T-helper 1 cell (primary cell): ENCODE measurements at places on chromosomes 5 and 9.

GRCh38 chr5:65382582-65382981 is 99.1 kb downstream of the ADAMTS6 start:
- DNase-seq: no peak

DNA sequence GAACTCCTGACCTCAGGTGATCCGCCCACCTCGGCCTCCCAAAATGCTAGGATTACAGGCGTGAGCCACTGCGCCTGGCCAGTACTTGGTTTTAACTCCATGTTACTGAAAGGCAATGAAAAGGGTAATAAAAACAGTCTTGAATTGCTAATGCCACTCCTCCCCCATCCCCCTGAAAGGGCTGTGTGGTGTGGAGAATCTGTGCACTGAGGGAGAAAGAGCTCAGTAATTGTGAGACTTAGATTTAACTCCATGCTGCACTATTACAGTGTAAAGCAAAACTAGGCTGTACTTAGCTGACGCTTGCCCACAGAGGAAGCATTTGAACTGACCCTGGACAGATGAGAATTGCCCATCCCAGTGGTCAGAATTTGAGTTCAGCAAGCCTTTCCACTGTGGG is 1662.4 kb upstream of the ACO1 start:
- no peak for DNase-seq

DNA sequence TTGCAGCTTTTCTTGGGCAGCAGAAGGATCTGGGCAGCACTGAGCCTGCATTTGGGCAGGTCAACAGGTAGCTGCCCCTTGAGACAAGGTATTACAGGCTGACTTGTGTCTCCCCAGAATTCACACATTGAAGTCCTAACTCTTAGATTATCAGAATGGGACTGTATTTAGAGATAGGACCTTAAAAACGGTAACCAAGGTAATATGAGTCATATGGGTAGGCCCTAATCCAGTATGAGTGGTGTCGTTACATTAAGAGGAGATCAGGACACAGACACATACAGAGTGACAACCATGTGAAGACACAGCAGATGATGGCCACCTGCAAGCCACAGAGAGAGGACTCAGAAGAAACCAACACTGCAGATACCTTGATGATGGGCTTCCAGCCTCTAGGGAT is 3.2 kb downstream of the C1QTNF2 start:
- no peak for DNase-seq

DNA sequence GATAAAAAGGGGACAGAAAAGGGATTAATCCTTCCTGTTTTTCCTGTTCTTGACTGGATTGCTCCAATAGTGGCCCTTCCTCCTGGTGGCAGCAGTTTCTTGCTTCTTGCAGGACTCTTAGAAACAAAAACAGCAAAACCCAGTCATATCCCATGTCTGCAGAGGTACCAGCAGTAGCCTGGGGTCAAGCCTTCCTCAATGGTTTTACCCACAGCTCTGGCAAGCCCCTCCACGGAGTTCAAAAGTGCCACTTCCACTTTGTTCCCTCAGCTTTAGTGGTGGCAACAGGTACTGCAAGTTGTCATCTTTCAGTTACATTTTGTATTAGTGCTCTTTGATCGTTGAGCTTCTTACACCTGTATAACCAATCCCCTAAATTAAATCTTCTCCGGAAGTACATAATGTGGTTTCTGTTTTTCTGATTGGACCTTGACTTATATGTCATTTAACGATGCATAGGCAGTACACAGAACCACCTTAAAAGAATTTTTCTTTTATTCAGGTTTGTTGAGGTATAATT is 8.7 kb upstream of the RANBP6 start:
- DNase-seq: no peak

DNA sequence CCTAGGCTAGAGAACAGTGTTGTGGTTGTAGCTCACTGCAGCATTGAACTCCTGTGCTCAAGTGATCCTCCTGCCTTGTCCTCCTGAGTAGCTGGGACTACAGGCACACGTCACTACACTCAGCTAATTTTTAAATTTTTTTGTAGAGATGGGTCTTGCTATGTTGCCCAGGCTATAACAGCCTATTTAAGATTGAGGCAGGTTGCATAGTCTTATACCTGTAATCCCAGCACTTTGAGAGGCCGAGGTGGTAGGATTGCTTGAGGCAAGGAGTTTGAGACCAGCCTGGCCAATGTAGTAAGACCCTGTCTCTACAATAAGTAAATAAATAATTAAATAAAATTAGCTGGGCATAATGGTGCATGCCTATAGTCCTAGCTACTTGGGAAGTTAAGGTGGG is 79.9 kb downstream of the VPS13A start:
- no peak for DNase-seq

DNA sequence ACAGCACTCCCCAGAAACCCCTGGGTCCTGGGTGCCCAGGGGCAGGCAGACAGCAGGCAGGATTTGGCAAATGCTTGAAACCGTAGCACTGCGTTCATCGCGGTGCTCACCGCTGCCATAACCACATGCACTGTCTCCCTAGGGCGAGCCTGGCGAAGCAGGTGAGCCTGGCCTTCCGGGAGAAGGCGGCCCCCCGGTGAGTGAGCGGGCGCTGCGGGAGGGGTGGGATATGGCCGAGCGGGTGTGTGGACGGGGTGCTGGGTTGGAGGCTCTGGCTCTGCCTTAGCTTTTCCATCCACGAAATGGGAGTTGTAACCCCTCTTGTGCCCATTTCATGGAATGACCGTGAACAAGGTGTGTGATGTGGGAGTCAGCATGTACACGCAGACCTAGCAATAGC is 66.8 kb upstream of the FCN2 start:
- no peak for DNase-seq

DNA sequence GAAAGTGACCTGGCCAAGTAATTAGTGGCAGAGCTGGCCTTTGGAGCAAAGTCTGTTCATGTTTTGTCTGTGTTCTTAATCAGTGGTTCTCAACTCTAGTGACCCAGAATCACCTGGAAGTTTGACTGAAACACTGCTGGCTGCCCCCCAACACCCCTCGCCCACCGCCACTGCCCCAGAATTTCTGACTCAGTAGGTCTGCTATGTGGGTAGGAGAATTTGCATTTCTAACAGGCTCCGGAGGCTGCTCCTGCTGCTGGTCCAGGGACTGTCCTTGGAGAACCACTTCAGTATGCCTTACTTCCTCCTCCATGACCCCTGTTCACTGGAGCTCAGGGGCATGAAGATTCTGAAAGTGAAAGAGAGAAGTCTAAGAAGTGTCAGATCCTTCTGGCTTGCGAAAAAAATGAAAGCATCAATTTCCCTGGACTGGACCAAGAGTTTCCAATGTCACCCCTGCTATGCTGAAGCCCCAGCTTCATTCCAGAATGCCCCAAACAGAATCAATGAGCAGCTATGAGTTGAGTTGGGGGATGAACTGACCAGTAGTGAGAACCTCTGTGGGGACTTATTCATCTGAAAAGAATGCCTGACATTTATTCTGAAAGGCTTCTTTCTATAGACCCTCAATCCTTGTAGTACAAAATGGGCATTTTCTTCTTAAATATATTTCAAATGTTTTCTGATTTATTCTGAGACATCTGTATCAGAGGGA is 20.8 kb upstream of the COL15A1 start:
- DNase-seq: no peak

DNA sequence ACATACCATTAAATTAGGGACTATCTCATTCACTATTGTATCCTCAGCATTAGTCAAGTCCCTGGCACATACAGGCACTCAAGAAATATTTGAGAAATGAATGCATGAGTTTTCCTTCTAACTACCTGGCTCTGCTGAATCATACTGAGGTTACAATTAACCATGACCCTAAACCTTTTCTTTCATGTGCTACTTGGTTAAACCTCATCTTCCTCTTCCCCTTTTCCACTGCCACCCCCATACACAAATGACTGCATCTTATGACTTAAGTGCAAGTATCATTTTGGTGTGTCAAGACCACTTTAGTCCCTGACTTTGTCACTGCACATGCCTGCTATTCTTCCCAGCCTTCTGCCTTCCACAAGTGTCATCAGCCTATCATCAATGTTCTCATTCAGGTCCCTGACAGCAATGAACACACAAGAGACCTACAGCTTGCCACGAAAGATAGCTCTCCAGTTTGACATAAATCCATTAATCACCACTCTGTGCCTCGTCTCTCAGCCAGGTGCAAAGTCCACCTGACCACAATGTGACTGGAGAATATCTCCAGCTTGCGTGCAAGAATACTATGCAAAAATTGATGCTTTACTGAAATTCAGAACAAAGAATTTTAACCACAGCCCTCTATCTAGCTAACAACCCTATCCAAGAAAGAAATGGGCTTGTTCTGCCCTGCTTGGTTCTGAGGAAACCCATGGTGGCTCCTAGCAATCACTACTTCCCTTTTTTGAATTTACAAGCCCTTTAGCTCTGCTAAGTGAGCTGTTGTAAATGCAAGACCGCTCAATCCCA is 74.5 kb downstream of the MAPKAP1 start:
- DNase-seq: peak; percentile 32

- no peak for DNase-seq
These were observed 4.6 kb downstream of the ARAP3 start for GRCh38 chr5:141677415-141677814.

DNA sequence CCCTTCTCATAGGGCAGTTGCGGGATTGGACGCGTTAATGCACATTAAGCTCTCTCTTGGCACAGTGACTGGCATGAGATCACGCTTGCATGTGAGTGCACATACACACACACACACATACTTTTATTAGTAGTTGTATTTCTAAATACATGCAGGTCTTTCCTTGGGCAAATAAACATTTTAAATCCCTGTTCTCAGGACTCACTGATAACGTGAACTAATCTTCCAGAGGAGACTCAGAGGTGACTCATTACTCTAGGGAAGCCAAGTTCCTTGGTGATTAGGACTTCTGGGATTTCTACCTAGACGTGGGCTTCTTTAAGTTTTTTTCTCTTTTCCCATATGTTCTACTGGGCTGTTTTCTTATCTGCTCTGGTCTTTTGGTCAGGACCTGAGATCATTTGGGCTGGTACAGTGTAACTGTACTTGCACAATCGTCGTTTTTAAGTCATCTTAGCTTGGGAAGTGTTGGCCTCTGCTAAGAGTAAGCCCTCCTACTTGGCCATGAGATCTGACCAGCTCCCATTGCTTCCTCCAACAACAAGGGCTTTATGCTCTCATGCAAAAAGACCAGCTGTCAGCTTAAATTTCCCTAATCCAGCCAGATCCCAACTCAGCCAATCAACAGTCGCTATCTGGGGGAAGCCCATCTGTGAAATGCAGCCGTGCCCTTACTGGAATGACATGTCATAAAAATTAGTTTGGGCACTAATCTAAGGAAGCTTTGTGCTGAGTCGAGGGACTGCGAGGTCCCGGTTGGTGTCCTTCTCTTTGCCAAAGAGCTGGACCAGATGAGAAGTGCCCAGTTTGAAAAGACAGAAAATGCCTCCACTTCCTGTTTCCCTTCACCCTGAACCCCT is 176.4 kb upstream of the ANKRD55 start:
- DNase-seq: no peak

DNA sequence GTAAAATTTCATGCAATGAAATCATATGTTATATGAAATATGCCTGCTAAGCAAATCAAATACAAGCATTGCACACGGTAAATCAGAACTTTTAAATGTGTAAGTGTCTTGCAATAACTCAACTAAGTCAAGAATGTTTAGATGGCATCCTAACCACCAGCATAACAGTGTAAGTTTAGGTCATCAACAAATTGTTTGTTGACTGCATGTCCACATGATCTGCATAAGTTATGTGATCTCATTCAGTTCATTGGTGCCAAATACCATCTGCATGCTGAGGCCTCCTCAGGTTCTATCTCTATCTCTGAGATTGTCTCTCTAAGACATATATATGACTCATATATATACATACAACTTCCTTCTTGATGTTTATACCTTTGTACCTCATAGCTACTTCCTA is 159.6 kb upstream of the STK32A start:
- no peak for DNase-seq

GRCh38 chr9:82489201-82489821 is 500.7 kb downstream of the SPATA31D1 start:
- DNase-seq: no peak

DNA sequence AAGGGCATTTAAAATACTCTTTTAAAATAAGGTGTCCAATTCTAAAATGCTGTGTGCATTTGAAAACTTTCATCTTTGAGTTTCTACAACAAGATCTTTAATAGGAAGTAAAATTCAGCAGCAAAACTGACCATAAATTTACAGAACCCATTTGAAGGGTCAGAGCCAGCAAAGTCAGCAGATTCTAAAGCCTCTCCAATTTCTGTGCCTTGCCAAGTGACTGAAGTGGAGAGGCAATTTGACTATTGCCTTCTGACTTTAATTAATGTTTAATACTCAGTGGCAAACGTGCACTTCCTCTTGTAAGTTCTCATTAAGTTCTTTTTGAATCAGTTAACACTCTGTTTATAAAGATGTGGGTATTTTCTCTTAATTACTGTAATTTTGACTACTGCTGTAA is 155.2 kb downstream of the BAAT start:
- DNase-seq: no peak

- DNase-seq: no peak
These were observed 54.1 kb downstream of the RASGEF1C start for GRCh38 chr5:180154821-180155364.

GRCh38 chr9:93136011-93136440 is 2.0 kb upstream of the NINJ1 start:
- DNase-seq: no peak

DNA sequence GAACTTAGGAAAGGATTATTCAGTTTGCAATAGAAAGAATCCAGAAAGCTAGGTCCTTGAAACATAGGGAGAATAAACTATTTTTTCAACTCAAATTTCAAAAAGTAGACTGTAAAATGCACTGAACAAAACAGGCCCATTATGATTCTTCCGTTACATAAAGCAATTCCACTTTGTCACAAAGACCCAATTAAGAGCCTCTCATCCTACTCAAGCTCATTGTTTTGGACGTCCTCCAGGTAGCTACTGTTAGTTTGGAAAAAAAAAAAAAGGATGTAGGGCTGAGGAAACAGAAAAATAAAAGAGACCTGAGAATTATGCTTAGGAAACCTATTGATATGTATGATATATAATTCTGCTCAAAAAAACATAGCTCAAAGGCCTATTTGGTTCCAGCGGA is 74.0 kb downstream of the DIRAS2 start:
- no peak for DNase-seq

GRCh38 chr5:122237906-122238305 is 74.1 kb upstream of the SNCAIP start:
- DNase-seq: no peak

GRCh38 chr9:23682891-23683431 is 143.1 kb downstream of the ELAVL2 start:
- DNase-seq: no peak

DNA sequence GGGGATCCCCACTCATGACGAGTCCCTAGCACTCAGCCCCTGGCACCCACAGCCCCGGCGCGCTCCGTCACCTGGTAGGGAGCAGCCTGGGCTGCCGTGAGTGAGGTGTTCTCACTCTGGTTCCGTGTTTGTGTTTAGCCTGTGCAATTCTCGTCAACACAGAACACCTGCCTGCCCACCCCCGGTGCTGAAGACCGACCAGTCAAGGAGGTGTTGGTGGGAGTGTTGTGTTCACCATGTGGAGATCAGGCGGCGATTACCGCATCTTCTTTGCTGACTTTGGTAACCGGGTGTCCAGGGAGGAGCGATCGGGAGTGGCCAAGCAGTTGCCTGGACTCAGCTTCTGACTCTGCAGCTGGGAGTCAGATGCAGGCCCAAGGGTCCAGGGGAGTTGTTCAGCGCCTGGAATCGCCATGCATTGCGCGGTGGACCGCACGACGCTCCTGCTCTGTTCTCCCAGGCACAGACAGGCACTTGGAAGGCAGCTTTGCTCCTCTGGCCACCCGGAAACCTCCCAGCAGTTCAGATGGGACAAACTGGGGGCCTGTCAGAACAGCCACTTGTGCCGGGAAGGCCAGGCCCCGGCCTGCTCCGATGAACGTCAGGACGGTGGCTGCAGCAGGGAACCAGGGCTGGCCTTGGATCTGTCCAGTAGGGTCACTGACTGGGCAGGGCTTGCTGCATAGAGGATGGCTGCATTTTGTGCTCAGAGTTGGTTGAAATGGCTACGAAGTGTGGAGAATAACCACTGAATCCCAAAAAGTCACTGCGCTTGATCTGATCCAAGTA is 28.2 kb downstream of the EXOC3 start:
- DNase-seq: no peak
